ENCODE measurements at places on chromosomes 5 and 9. TPM values are rescaled to one million over a fixed set of nuclear protein-coding genes. Genes with fewer than 3 reads are reported as not detected.
A peak's percentile ranks its signal among the peaks of the same experiment; 100 is the strongest.

Gene ADAMTS6
- 3.5 TPM for polyA plus RNA-seq

Gene HRH2
- polyA plus RNA-seq = 2.7 TPM

Gene TMEM252
- polyA plus RNA-seq = 8.1 TPM

Gene MEIKIN
- not detected for polyA plus RNA-seq

Gene PCDHGC4
- polyA plus RNA-seq = 3.9 TPM

Gene GPRIN1
- polyA plus RNA-seq = 2.3 TPM

Gene SLC6A3
- 0.24 TPM for polyA plus RNA-seq

Gene WWC1
- 78.7 TPM for polyA plus RNA-seq

Gene PCDHA11
- polyA plus RNA-seq = 0.09 TPM

- no peak for DNase-seq
These were observed 87.5 kb downstream of the SLIT3 start for GRCh38 chr5:169213479-169213878.

- no peak for DNase-seq
These were observed 22.1 kb downstream of the SPATA31D1 start for GRCh38 chr9:82010711-82011110.

- DNase-seq = no peak
These were observed 629.3 kb upstream of the ST8SIA4 start for GRCh38 chr5:101532430-101532829.

DNA sequence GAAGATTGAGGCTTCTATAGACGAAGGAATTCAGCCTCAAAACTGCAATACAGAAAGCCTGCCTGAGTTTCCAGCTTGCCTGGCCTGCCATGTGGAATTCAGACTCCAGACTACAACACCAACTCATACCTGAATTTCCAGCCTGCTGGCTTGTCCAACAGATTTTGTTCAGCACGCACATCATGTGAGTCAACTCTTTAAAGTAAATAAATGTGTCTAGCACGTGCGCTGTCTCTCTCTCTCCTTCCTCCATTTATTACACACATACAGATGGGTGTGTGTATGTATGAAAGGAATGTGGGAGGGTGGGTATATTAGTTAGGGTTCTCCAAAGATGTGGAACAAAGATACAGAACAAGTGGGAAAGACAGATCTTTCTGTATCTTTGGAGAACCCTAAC is 82.4 kb upstream of the TAS2R1 start:
- DNase-seq = no peak

DNA sequence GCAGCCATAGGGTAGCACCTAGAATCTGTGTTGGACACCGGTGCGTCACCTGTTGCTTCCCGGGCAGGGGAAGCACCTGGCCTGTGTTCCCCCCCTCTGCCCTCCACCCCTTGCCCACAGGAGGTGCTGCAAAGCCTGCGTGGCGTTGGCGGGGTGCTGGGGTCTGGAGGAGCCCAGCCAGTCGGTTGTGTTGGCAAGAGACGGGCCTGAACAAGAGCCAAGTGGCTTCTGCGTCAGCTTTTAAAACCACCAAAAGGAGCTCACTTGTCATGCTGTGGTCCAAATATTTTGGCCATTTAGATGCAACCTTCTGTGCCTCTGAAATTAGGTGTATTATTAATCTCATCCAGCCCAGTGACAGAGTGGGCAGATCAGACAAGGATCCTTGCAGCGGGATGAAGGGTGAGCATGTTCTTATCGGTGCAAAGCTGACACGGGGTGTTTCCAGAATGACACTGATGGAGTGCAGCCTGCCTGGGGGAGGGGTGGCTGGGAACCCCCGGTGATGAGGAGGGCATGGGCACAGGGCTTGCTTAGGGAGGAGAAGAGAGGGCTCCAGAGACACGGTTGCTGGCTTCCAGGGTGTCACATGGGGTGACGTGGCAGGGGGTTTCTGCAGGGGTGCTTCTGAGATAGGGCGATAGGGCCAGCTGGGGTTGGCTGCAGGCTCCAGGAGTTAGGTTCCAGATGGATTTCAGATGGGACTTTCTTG is 9.7 kb upstream of the RXRA start:
- DNase-seq = no peak

DNA sequence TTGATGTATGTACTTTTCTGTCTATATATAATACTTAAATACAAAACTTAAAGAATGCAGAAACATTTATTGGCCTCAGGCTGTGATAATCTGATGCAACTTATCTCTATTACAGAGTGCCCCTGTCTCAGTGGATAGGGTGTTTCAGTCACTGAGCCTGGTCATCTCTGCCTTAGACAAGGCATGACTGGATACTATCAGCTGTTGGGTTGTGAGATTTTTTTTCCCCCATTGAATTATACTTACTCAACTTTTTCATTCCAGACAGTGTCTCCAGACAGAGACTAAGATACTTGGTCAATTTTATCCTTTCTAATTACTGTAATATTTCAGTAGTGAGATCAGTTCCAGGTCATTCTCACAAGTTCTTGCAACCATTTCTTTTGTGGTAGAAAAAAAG is 26.7 kb downstream of the XRCC4 start:
- no peak for DNase-seq

DNA sequence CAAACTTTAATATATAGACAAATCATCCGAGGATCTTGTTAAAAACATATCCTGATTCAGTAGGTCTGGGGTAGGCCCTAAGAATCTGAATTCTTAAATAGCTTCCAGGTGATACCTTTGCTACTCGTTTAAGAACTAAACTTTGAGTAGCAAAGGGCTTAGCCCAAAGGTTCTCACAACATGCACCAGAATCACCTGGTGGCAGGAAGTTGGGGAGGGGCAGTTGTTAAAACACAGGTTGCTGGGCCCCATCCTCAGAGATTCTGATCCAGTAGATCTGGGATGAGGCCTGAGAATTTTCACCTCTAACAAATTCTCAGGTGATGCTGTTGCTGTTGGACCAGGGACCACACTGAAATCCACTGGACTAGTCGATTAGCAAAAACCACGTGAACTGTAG is 20.0 kb upstream of the RGMB start:
- no peak for DNase-seq

DNA sequence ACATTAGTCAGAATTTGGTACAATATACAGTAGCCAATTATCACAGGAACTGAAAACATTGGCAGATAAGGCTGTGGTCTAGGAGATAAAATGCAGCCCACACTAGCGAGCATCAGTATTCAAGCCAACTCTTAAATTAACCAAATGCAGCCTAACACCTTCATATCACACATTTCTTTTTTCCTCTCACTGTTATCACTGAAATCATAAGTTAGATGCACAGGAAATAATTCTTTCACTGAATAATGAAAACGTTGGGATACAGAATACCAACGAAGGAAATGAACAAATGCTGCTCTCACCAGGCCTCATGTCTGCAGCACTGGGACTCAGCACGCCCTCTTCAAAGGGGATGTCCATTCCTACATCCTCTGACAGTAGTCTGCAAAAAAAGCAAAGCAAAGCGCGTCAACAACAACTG is 109.1 kb upstream of the PCA3 start:
- DNase-seq = no peak

- DNase-seq = no peak
These were observed 11.3 kb upstream of the EXOC3 start for GRCh38 chr5:431711-432050.

GRCh38 chr5:66454186-66455078 is 141.8 kb upstream of the MAST4 start:
- DNase-seq = no peak

GRCh38 chr9:98865284-98865875 is 57.9 kb downstream of the GALNT12 start:
- DNase-seq = no peak

DNA sequence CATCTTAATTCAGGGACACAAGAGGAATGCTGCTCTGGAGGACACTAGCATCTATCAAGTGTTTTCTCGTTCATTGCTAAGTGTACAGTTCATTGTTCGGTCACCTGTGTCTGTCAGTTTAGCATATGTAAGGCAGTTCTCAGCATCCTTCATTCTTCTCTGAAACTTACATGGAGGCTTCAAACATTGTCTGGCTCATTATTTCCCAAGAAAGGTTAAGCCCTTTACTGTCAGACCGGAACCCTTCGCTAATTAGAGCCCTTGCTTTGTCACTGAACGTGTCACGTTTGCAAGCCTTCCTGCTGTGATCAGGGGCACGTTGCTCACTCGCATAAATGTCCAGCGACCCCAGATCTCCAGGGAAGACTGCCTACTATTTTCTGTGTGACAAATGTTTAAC is 62.3 kb upstream of the RIOK2 start:
- no peak for DNase-seq

DNA sequence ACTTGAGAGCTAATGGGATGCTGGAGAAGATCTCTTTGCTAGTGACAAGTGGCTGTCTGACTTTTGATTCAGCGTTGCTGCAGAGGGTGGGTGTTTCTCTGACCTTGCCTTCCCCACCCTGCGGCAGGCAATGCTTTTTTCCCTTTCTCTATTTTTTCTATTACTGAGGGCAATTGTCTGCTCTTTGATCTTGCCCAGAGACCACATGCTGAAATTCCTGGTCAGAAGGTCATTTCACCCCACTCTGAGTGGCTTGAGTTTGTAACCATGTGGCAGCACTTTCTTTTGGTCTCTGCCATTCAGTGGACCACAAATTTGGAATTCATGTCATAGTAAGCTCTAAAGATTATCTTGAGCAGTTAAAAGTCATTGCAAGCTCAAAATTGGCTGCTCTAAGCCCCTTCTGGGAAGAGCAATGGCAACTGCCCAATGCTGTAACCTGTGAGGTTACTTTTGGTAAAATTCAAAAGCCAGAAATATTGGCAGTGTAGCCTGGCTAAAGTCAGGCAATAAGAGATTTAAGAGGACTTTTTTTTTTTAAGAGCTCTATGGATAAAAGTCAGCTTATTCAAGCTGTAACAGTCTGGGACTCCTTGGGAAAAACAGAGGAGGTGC is 30.4 kb upstream of the MTMR12 start:
- DNase-seq = no peak

- DNase-seq = no peak
These were observed 558.6 kb upstream of the SGCD start for GRCh38 chr5:155768332-155768731.

DNA sequence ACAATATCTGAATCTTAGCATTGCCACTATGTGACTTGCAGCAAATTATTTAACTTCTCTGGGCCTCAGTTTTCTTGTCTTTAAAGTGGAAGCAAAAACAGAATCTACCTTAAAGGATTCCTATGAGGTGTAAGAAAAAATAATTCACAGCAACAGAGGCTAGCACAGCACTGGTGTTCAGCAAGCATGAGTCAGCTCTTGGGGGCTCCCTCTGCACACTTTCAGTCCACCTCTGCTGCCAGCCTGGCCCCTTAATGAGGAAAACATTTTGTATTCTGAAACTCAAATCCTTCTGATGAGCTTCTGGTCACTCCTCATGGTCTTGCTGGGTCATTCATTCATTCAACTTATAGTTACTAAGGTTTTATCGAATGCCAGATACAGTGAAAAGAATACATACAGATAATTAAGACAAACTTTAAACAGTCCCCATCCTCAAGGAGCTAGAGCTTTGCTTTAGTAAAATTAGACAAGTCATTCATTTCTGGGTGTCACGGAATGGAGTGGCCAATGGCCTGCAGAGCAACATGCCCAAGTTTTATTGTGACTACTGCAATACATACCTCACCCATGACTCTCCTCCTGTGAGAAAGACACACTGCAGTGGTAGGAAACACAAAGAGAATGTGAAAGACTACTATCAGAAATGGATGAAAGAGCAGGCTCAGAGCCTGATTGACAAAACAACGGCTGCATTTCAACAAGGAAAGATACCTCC is 26.8 kb upstream of the IQGAP2 start:
- DNase-seq = no peak

GRCh38 chr9:38057416-38058195 is 11.4 kb downstream of the SHB start:
- DNase-seq = no peak

DNA sequence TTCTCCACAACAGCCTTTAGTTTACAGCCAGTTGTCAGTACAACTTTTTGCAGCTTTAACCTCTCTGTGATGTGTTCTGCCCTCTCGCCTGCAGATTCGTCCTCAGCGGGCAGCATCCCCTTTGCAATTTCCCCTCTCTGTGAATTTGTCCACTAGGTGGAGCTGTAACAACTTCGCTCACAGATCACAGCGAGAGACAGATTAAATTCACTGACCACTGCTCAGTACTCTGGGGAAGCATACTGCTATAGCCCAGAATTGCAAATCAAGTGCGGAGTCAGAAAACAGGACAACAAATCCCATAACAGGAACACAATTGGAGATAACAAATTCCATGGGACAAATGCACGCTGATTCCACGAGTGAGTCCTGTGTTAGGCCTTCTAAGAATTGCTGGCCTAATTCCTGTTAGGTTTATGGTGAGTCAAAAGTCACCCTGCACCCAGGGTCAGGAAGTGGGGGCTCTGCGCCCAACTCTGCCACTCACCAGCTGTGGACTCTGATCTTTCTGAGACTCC is 2124.9 kb downstream of the MAT2B start:
- peak; percentile 58 for DNase-seq

Measured in renal cortex interstitium (tissue), 15 donors.